ENCODE measurements at places on chromosomes 2 and 18. TPM values are rescaled to one million over a fixed set of nuclear protein-coding genes. Genes with fewer than 3 reads are reported as not detected.

The GKN1 gene
- not detected for total RNA-seq

The AFF3 gene
- not detected for total RNA-seq

The DLX1 gene
- 13.5 TPM for total RNA-seq

The CLEC4F gene
- not detected for total RNA-seq

The AKAIN1 gene
- total RNA-seq = not detected

The COL4A3 gene
- 0.34 TPM for total RNA-seq

The FSIP2 gene
- total RNA-seq = 0.10 TPM

The OST4 gene
- 349 TPM for total RNA-seq

The MYO5B gene
- 39.1 TPM for total RNA-seq

The CRYGC gene
- not detected for total RNA-seq

The SPATA3 gene
- total RNA-seq = not detected

The GAL3ST2 gene
- not detected for total RNA-seq

The INHA gene
- 0.65 TPM for total RNA-seq

The HOXD1 gene
- 0.06 TPM for total RNA-seq

The EPB41L3 gene
- total RNA-seq = 0.18 TPM

The SIX2 gene
- total RNA-seq = 51.9 TPM

The IDH1 gene
- 61.1 TPM for total RNA-seq

The GAREM1 gene
- 5.1 TPM for total RNA-seq

The RAB3GAP1 gene
- total RNA-seq = 46.2 TPM

The KATNAL2 gene
- 5.1 TPM for total RNA-seq

The MYCN gene
- 190 TPM for total RNA-seq

The KRTCAP3 gene
- 1.2 TPM for total RNA-seq

The TCF23 gene
- not detected for total RNA-seq

The CXCR1 gene
- total RNA-seq = not detected

The IL1RL2 gene
- not detected for total RNA-seq

The REG3G gene
- total RNA-seq = not detected

The PTMA gene
- total RNA-seq = 1,855 TPM

The LIPG gene
- total RNA-seq = 37.3 TPM

The NOTO gene
- total RNA-seq = not detected

The RGPD8 gene
- 5.5 TPM for total RNA-seq

The SERPINB12 gene
- not detected for total RNA-seq

The RMDN2 gene
- 1.5 TPM for total RNA-seq

The VWC2L gene
- total RNA-seq = not detected

The DNAJC5G gene
- total RNA-seq = not detected

The SLC9A4 gene
- 0.04 TPM for total RNA-seq

The SKA1 gene
- total RNA-seq = 49.9 TPM

The KLHL14 gene
- not detected for total RNA-seq

The DPP10 gene
- not detected for total RNA-seq

The TEX44 gene
- total RNA-seq = not detected

The CERKL gene
- total RNA-seq = 0.05 TPM
